ENCODE measurements at places on chromosomes 6 and 20.

DNA sequence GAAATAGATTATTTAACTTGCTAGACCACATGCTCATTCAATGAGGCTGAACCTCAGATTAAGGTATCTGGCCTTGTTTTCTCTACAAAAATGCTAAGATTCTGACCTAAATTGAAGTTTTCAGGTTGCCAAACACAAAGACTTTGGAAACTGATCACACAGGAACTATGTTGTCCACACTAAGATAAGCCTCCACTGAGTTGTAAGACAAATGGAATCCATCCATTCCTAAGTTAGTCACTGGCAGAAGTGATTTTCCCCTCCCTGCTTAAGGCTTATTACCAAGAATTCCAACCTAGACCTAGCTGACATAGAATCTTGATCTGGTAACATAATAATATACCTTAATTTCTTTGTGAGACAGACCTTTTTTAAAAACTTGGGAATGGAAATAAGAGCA lies 608.1 kb downstream of the TENT5A start:
- DNase-seq, result no peak

DNA sequence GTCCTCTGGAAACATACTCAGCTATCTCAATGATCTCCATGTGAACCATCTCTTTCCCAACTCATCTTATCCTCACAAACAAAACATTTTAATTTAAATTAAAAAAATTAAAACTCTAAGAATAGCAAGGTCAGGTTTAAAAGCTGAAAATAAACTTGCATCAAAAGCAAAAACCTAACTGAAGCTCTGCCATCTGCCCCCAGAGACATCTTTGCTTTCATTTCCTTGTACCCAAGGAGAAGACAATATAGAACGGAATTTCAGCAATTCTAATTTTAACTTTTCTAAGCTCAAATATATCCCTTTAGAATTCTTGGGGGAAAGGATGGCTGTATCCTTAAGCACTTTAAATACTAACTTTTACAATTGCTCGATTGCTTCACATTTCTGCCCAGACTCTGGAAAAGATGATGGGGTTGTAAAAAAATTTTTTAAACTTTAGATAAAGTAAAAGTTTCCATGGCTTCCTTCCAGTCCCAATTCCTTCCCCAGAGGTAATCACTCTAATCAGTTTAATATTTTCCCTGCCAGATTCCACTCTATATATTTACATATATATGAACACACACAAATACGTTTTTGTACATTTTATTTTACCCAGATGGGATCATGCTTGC lies 69.2 kb upstream of the SMIM29 start:
- DNase-seq, result no peak

DNA sequence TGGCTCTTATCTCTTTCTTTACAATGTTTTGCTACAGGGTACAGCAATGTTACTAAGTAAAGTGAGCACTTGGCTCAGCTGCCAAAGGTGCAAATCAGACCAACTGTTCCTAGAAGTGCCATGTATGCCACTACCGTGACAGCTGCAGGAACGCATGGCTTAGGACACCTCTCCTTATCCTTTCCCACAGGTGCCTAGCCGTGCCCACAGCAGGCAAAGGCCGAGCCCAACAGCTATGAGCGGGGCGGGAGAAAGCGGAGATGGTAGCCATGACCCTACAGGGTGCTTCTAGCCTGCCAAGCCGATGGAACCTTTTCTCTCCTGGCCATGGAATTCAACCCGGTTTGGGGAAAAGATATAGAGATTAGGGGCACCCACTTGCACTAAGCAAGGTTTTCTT lies 97.1 kb downstream of the FAXC start:
- no peak for DNase-seq

DNA sequence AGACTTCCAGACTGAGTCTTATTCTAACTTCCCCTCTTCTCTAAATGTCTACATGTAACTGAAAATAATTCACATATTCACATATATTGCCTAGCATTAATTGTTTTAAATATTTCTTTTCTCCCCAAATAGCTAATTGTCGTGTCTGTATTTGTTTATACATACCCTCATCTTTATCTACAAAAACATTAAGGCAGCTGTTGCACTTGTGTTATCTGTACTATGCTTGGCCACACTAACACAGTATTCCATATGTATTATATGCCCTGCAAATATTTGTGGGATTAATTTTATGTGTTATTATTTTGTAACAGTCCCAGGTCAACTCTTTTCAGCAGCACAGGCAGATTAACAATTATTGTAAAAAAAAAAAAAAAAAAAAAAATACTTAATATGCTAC lies 11.7 kb downstream of the HDAC2 start:
- no peak for DNase-seq

- no peak for DNase-seq
These were observed 5.5 kb downstream of the GRIK2 start for GRCh38 chr6:101398716-101399615.

- DNase-seq, result no peak
These were observed 40.4 kb downstream of the MDGA1 start for GRCh38 chr6:37657112-37657886.

DNA sequence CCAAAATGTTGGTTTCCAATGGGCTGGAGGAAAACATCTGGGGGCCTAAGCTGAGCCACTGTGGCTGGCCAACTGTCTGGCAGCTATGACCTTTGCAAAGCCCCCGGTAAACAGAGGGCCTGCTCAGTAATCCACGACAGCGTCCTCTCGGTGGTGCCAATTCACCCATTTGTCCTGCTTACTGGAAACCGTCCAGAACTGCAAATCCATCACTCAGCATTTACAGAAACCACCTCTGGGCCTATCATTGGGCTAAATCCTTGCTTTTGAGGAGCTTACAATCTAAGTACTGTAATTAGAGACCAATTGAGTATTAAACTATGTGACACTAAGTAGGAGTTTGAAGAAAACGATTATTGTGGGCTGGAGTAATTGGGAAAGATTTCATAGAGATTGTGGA lies 31.0 kb downstream of the ADAT2 start:
- DNase-seq, result no peak

DNA sequence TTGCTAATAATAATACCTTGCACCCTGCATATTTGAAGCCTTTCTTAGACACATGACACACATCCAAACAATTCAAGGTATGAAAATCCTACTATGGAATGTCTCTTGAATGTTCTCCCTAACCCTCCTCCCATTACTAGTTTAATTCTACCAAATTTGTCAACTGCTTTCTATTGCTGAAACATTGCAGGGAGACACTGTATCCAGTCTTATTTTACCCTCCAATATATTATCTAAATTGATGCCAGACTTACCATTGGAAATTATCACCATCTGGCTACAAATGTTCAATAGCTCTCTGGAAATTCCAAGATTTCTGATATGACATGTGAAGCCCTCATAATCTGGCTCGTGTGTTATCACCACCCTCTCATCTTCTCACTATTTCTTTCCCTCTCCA lies 1027.3 kb upstream of the CITED2 start:
- no peak for DNase-seq

DNA sequence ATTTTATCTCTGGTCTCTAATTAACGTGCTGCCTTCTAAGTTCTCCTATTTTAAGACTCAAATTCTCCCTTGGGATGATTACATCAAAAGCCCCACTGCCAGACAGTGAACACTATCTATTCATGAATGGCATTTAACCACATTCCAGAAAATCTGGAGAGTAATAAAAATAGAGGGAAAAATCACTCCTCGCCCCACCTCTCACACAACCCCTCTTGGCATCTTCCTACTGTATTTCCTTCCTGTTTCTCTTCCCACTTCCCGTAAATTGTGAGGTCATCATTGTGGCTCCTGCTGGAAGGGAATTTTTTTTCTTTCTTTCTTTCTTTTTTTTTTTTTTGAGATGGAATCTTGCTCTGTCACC lies 31.5 kb downstream of the RAB44 start:
- DNase-seq, result no peak

DNA sequence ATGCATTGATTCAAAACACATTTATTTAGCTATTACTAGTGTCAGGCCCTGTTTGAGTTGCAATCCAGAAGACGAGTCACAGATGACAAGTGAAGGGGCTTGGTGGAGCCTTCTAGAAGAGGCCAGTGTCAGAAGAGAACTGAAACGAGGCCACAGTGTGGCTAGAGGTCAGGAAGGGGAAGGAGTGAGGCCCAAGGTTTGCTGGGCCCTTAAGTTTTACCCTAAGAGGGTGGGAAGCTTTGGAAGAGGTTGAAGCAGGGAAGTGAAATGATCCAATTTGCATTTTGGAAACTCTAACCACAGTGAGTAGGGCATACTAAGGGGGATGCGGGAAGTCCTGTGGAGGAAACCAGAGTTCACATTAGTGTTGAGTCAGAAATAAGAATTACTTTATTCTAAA lies 25.0 kb downstream of the TTK start:
- DNase-seq, result no peak

DNA sequence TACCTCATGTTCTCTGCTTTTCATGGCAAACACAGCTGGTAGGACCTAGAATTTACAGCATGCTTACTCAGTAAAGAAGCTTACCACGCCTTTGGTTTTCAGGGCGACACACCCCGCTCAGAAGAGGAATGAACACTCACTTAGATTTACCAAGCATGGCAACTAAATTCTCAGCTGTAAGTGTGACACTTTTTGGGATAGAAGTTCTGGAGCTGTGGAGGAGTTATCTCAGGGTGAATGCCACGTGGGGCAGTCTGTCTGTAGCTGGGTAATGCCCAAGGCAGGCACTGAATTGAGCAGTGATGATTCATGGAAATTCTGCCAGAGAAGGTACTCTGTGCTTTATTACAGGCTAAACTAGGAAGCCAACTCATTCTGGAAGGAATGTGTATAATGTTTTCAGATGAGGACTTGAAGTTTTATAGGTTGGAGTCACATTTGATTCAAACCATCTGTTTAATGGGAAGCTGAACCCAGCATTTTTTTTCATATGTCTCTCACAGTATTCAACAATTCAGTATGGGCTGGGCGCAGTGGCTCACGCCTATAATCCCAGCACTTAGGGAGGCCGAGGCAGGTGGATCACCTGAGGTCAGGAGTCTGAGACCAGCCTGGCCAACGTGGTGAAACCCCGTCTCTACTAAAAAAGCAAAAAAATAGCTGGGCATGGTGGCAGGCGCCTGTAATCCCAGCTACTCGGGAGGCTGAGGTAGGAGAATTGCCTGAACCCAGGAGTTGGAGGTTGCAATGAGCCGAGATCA lies 3.5 kb upstream of the PRIM2 start:
- no peak for DNase-seq

DNA sequence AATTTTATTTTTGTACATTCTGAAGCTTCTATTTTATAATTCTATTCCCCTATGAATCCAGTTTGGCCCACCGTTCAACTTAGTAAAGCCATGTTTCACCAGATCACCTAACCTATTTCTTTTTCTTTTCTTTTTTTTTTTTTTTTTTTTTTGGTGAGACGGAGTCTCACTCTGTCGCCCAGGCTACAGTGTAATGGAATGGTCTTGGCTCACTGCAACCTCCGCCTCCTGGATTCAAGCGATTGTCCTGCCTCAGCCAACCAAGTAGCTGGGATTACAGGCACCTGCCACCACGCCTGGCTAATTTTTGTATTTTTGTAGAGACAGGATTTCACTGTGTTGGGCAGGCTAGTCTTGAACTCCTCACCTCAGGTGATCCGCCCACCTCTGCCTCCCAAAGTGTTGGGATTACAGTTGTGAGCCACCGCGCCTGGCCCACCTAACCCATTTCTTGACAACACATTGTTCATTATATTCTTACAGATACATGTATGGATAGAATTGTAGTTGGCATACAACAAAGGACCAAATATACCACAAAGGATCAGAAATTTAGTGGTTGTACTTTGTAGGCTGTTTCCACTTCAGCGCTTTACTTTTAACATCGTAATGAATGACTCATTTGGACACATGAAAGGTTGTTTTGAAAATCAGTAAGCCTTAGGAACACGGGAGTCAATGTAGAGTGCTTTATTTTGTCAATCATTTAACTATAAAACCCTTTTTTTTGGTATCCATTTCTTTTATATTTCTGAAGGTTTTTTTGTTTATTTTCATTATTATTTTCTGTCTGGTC lies 63.2 kb downstream of the GJA1 start:
- DNase-seq, result no peak

- no peak for DNase-seq
These were observed 18.8 kb upstream of the MAS1L start for GRCh38 chr6:29506446-29507067.

DNA sequence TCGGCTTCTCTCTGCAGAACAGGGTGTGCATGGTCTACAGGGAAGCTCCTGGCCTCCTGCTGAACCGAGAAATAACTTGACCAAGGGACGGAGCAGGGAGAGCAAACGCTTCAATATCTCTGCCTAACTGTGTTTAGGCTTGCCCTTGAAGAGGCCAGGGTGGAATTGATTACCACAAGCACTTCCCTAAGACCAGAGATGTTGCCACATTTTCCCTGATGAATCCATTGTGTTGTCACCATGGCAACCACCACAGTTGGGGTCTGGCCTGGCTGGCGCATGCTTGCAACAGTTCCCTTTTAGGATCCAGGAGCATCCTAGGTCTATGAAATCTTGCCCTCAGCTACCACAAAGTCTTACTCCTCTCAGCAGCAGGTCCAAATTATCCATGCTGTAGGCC lies 213.5 kb upstream of the SULF2 start:
- no peak for DNase-seq

DNA sequence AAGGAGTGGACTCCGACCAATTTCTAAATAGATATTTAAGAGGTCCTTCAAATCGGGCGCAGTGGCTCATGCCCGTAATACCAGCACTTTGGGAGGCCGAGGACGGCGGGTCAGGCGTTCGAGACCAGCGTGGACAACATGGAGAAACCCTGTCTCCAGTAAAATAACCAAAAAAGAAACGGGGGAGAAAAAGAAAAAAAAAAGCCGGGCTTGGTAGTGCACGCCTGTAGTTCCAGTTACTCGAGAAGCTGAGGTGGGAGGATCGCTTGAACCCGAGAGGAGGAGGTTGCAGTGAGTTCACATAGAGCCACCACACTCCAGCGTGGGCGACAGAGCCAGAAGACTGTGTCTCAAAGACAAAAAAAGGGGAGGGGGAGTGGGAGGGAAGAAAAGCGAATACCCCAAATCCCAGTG lies 53.3 kb upstream of the HFE start:
- no peak for DNase-seq

DNA sequence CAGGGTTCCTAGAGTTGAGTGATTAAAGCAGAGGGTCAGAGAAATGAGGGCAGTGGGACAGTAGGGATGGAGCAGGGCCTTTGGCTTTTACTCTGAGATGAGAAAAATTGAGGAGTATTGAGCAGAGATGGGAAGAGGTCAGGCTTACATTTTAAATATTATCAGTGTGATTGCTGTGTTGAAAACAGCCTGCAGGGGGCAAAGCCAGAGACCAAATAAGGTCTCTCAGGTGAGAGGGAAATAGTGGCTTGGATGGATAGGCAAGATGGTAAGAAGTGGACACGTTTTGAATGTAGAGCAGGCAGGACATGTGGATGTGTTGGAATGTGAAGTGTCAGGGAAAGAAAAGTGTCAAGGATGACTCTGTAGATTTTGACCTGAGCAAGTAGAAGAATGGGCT lies 105.0 kb upstream of the MAP3K7 start:
- no peak for DNase-seq

- no peak for DNase-seq
These were observed 589 bp downstream of the RNF5 start for GRCh38 chr6:32178547-32179440.

Measured in activated effector memory CD4-positive, alpha-beta T cell treated with Interleukin-2 at 50 U/mL for 16 hours (primary cell).